ENCODE measurements at places on chromosomes 7 and 10.

DNA sequence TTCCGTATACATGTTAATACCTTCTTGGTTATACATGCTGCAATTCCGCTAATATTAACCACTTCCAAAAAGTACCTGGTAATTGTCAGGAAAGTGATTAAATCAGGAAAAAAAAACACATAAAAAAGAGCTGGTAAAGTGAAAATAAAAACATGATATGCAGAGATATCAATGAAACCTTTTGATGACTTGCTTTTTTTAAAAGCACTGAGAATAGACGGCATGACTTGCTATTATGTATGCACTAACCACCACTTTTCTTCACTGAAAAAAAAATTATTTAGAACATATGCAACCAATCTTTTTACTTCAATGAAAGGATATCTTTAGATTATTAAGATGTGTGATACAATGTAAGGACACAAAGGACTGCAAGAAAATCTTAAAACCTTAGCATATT, 163.0 kb downstream of the KMT2E start:
- DNase-seq = no peak

DNA sequence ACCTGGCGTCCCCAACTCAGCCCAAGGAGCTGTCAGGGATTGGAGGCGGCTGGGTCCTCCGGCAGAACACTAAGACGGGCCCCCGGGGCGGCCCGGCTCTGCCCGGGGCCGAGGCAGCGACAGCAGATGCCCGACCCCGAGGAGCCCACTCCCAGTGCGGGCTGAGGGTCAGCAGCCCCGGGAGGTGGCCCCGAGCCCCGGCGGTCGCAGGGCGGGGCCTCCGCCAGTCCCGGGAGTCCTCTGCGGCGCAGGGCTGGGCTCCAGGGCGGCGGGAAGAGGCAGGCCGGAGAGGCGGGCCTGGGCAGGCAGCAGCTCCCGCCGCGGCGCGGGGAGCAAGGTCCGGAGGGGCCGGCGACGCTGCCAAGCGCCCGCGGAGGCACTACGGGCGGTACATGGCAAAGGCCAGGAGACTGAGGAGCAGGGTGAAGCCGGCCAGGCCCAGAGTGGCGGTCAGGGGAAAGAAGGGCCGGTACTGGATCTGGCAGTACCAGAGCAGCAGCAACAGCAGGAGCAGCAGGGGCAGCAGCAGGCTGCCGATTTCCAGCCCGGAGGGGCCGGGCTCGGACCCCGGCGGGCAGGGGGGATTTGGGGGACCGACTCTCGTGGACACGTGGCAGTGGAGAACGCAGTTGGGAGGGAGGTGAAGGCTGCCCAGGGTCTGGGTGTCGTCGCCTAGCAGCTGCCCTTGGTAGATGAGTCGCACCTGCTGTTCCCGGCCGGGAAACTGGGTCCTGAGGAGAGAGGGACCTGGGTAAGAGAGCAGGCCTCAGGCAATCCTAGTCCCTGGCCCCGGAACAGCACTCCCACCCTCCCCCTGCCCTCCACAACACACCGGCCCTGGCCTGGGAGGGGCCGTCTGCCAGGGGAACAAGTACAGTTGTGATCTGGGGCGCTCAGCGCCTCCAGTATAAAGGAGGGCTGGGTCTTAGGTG, 827 bp upstream of the FASTK start:
- DNase-seq = no peak

GRCh38 chr10:122267849-122268737, 3.0 kb upstream of the BTBD16 start:
- peak; percentile 46 for DNase-seq

DNA sequence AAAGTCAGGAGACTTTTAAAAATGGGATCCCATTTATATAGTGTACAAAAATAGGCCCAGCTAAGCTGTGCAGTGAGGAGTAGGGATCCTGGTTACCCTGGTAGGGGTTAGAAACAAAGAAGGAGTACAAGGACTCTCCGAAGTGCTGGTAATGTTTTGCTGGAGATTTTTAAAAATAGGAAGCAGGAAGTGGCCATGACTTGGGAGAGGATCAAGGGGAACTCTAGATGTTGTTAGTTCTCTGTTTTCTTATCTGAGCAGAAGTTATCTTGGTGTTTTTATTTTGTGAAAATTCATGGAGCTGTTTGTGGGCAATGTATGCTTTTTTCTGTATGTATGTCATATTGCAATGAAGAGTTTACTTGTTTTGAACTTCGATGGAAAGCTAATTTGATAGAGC, 373.9 kb downstream of the SFMBT2 start:
- no peak for DNase-seq

- DNase-seq = no peak
Measured at GRCh38 chr10:31611161-31611560, 292.1 kb downstream of the ZEB1 start.

Data from activated CD8-positive, alpha-beta memory T cell treated with anti-CD3 and anti-CD28 coated beads, Interleukin-2, amount 50 U/mL, for 4 hours (primary cell).